ENCODE measurements at places on chromosomes 2 and 18.

GRCh38 chr18:79517341-79517740 lies 121.6 kb downstream of the NFATC1 start:
- DNase-seq: no peak

DNA sequence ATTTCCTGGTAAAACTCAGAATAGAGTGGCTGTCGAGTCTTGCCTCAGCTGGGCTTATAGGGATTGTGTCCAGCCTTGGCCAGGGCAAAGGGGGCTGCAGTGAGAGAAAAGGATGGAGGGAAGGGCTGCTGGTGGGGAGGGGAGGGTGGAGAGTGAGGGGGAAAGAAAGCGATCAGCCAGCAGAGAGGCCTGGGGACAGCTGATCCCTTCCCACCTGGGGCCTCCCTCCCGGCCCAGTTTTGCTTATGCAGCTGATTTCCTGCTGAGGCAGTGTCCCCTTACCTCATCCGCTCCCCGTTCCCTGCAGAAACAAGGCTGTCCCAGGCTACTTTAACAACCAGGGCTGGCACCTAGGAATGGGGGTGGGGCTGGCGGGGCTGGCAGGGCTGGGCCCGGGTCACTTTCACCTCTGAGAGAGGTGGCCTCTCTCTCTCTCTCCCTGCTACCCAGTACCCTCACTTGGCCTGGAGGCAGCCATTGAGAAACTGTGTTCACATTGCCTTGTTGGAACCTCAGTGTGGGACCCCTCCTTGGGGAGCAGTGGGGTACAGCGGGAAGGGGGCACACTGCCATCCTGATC lies 12.2 kb upstream of the GMPPA start:
- no peak for DNase-seq

GRCh38 chr2:30359644-30360167 lies 87.3 kb upstream of the LCLAT1 start:
- no peak for DNase-seq

DNA sequence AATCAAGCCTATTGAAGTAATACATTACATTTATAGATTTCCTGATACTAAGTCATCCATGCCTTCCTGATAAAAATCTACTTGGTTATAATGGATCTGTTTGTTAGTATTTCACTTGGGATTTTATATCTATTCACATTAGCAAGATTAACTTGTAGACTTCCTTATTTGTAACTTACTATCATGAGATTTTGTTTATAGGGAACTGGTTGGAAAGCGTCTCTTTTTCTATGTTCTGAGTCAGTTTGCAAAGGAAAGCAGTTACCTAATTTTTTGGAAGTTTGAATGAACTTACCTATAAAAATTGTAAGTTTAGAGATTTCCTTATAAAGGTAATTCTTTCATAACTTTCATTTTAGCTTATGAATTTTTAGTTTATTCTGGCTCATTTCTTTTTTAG lies 141.4 kb downstream of the SMAD7 start:
- no peak for DNase-seq

GRCh38 chr18:38520786-38521185 lies 955.2 kb upstream of the CELF4 start:
- DNase-seq: no peak

- DNase-seq: no peak
These were observed 3.9 kb downstream of the TP53I3 start for GRCh38 chr2:24080701-24081100.

GRCh38 chr2:178374865-178375264 lies 76.1 kb downstream of the PRKRA start:
- DNase-seq: no peak

DNA sequence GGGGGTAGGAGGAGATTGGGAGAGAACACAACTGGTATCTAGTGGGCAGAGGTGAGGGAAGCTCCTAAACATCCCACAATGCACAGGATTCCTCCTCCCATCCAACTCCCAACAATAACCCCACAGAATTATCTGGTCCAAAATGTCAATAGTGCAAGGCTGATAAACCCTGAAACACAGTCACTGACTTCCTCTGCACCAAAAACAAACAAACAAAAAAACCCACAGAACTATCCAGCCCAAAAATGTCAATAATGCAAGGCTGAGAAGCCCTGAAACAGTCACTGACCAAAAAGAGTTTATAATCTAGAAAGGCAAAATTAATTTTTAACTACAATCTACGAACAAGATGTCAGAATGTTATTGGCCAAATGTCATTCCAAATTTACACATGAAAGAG lies 9.8 kb downstream of the TMX3 start:
- no peak for DNase-seq

DNA sequence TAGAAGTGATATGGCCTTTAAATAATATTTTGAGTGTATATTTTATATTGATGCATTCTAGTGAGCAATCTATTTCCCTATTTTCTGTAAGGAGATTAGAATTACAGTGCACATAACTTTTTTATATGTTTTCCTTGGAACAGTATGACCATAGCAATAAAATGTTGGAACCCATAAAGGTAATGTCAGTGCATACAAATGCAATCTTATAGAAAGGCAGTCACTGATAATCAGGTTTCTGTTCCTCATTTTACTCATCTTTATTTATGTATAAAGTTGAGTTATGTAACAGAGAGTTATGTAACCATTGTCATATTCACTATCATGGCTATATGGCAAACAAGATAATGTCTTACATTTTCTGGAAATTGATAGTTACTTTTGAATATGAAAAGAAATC lies 179.9 kb upstream of the NETO1 start:
- no peak for DNase-seq

DNA sequence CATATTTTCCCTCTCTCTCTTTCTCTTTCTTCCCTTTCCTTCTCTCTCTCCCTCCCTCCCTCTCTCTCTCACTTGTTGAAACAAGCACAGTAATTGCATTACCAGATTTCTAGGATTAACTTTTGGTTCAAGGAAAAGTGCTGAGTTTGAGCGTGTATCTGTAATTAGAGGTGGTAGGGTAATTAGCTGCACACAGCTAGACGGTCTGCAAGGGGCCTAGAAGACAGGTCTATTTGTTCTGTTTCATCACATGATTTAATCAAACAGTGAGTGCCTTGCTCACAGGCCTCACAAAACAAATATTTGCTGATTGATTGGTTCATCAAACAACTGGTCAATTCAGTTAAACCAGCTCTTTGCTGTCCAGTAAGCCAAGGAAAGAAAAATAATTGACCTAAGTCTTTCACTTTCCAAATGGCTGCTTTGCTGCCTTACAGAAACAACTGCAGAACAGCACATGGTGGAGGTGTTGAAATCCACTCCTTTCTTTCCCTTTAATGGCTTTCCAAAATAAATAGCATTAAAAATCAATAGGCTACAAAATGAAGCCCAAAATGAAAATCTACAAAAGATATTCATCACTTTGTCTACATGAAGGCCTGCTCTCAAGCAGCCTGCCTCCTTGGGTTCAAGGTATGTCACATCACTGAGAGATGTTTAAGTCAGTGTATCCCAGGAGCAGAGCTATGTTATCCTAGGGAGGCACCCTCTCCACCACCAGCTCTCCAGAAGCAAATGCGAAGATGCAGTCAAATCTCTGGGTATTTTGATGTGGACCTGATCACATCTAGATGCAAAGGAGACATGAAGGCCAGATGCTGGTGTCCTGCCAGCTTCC lies 264.4 kb upstream of the SIX2 start:
- no peak for DNase-seq

DNA sequence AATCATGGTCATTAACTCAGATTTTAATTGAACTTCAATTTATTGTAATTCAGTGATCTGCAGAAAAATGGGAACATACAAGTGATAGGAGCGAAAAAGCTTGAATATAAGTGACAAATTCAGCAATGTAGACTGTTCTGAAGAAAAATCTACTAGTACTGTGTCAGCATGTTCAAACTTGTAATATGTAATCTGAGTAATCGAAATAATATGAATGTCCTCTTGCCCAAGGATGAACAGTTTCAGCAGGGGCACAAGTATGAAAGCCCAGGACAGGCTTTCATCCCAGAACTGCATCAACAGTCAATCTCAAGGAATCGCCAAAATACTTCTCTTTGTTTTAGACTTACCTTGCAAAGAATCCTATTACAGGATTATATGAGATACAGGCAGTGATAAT lies 1110.5 kb downstream of the LRP1B start:
- DNase-seq: no peak

GRCh38 chr2:26847655-26848335 lies at the start of gene DPYSL5:
Gene DPYSL5 (plus strand): TSS chr2:26848132. CDS start chr2:26898500, 50,368 bp downstream.
- DNase-seq: no peak

GRCh38 chr2:174012347-174013314 lies 47.5 kb upstream of the SP3 start:
- no peak for DNase-seq

DNA sequence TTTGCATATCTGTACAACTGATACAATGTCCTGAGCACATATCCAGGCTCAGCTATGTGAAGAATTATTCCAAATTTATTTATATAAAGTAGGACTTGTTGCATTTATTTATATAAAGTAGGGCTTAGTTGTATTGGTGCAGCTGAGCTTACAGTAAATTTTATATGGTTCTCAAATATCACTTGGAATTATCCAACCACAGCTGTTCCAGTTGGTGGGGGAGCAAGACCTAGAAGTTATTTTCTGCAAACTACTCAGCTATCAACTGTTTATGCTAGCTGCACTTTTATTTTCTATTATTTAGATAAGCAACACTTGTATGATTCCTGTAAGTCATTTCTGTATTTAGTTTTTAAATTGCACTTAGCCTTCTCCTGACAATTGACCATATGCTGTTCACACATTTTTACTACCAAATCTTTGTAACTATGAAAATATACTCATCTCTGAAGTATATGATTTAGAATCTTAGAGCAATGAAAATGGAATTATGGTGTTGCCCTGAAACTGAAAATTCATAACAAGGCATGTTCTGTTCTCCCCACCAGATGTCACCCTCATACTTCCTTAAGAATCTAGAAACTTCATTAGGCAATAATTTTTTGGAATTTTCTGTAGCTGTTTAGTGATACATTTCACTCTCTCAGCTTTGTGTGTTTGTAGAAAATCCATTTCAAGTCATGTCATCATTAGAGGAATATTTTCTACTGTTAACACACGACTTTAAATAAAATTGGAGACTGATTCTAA lies 157.0 kb upstream of the CBLN2 start:
- DNase-seq: no peak

GRCh38 chr18:77765468-77765867 lies 515.8 kb downstream of the GALR1 start:
- no peak for DNase-seq

DNA sequence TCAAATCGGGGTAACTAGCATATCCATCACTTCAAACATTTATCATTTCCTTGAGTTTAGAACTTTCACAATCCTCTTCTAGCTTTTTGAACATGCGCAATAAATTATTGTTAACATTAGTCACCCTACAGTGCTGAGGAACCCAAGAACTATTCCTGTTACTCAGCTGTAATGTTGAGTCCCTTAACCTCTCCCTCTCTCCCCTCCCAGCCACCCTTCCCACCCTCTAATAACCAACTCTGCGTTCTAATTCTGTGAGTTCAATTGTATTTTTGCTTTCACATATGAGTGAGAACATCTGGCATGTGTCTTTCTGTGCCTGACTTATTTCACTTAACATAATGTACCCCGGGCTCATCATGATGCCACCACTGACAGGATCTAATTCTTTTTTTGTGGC lies 78.6 kb upstream of the RANBP2 start:
- DNase-seq: no peak

All from stimulated activated CD8-positive, alpha-beta memory T cell treated with anti-CD3 and anti-CD28 coated beads, Interleukin-15, amount 100 ng/mL, for 24 hours (primary cell).